Fibroblast of mammary gland (primary cell): ENCODE measurements at places on chromosomes 12 and 14.
A peak's percentile ranks its signal among the peaks of the same experiment; 100 is the strongest.

DNA sequence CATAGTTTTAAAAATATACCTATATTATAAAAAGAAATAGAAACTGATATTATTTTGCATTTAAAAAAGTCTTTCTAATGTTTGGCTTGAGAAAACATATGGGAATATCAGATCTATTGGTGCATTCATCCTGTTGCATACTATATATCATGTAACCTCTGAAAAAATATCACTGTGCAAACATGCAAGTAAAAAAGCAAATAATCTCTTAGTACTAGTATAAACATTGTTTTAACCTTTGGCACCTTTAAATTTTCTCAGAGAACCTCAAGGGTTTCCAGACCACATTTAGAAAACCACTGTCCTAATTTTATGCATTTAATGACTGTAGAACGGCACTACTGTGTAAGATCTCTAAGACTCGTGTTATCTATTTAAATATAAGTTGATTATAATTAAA lies 416.8 kb downstream of the LRFN5 start:
- DNase-seq, result no peak

GRCh38 chr12:123950476-123951349 lies 21.9 kb downstream of the CCDC92 start:
- no peak for DNase-seq

- no peak for DNase-seq
These were observed 170.3 kb downstream of the GRIN2B start for GRCh38 chr12:13811061-13811460.

DNA sequence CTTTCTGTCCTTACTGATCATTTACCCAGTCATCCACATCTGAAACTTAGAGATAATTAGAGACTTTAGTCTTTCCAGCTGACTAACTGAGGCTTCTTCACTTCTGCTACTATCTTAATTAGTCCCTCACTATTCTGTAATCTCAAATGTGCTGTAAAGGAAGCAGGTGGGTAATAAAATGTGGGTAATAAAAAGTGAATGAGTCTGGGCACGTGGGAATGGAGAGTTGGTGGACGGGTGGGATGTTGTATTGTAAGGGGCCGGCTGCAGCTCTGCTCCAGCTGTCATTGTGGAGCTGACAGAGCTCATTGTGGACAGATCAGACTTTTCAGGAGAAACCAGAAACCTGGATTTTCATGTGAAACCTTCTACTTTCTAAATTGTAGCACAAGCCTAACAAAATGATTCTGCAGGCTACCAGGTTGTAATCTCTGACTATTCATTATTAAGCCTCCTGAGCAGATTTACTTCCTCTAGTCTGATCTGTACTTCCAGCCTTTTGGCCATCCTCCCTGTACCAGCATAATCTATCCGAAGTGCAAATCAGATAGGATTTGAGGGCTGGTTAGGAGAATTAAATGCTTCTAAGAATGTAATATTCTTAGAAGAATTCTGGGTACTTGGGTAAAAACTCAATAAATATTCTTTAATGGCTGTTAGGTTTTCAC lies 42.0 kb upstream of the BMAL2 start:
- no peak for DNase-seq

- no peak for DNase-seq
These were observed 43.0 kb downstream of the KLRG1 start for GRCh38 chr12:9032202-9032964.

- DNase-seq, result peak; percentile 18
These were observed 345.2 kb downstream of the BCL11B start for GRCh38 chr14:98926801-98927200.

- no peak for DNase-seq
These were observed 307.3 kb downstream of the TMEM117 start for GRCh38 chr12:44143175-44143574.
